Stimulated activated naive CD4-positive, alpha-beta T cell treated with Interleukin-2 at 50 U/mL for 16 hours (primary cell): ENCODE measurements at places on chromosomes 11 and 22.

DNA sequence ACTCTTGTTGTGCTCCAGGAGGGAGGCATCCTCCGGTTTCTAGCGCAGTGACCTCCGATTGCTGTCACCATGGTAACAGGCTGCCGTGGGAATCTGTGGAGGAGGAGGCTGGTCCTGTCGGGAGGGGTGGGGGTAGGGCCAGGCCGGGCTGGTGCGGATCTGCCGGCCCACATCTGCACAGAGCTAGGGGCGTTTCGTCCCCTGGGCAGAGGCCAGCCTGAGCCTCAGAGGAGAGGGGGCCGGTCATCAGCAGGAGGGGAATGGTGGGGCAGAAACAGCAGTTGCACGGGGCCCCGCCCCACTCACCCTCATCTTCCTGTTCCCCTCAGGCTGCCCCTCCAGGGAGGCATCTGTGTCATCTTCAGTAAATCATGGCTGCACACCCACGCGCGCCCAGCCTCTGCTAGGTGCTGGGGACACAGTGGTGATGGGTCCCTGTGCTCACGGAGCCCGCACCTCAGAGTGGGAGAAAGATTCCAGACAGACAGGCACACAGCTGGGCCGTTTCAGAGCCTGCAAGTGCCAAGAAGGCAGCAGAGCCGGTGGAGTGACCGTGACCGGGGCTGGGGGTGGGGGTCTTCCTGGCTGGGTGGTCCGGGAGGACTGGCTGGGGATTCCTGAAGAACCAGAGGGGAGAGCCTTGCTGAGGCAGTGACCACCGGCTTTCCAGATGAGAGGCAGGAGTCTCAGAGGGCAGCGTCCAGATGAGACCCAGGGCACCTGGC, 120.5 kb downstream of the CACNA1I start:
- no peak for DNase-seq

DNA sequence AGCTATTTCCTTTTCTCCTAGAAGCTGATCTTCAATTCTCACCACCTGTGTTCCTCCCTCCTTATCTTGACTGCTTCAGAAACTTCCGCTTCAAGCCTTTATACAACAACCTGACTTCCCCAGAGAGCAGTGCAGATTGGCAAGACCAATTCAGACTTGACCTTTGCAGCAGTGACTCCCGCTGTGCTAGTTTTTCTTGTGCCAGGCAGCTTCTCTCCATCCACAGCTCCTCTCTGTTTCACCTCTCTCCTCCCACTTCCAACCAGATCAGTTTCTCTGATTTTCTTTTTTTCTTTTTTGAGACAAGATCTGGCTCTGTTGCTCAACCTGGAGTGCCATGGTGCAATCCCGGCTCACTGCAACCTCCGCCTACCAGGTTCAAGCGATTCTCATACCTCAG, 74.3 kb downstream of the GRAMD1B start:
- no peak for DNase-seq

DNA sequence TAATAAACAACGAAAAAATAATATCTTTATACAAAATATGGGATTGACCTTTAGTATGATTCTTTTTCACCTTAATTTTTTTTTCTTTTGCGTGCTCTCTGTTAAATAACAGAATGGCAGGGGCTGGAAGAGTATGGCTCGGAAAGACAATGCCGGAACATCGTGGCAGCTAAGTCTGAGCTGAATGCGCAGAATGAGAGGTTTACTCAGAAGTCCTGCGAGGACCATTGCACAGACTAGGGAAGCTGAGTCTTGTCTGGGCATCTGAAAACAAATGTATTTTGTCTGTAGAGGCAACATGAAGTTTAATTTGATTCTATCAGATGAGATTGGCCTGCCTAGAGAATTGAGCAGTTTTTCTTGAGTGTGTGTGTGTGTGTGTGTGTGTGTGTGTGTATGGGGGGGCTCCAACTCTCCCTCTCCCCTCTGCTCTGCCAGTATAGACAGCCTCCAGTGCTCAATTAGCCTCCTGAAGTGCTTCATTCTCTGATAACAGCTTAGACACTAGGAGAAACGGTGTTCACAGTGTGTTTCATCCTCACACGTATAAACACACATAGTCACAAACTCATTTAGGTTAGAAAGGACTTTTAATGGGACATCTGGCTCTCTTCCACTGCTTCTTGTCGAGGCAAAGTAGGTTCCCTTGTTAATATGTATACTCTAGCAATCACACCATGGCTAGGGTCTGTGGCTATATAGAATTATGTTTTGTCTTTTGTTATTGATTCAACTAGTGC, 244.3 kb upstream of the SORL1-AS1 start:
- no peak for DNase-seq

- no peak for DNase-seq
Measured at GRCh38 chr11:30585125-30585891, 845 bp downstream of the MPPED2 start.

- DNase-seq: no peak
Measured at GRCh38 chr11:96869207-96869606, 479.4 kb downstream of the JRKL start.

DNA sequence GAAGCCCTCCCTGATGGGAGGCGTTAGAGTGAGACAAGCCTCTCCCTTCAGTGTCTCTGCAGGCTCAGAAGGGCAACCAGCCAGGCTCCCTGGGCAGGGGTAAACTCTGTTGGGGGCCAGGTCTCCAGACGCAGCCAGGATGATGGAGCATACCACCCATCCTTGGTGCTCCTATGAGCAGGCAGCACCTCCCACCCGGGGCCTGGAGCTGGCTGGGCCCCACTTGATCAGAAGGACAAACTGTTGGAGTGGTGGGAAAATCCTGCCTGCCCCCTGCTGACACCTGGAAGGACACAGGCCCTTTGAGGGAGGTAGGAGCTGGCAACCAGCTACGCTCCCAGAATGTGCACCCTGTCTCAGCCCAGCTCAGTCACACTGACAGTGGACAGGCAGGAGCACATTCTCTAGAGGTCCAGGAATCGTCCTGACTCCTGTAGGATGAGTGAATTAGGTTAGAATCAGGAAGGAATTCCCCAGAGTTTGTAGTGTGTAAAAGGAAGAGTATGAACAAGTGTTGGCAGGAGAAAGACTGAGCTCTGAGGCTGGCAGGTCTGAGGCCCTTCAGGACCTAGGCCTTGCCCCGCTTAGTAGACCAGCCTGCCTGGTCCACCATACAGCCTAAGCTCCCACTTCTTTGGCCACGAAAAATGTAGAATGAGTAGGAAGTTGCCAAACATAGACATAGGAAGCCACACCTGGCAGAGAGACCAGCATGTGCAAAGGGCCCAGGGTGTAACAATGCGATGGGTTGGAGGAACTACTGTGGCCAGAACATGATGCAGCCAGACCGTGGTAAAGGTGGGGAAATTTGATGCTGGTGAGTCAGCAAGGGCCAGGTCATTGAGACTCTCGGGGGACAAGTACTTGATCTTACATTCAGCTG, 19.1 kb downstream of the ARHGEF17 start:
- no peak for DNase-seq

DNA sequence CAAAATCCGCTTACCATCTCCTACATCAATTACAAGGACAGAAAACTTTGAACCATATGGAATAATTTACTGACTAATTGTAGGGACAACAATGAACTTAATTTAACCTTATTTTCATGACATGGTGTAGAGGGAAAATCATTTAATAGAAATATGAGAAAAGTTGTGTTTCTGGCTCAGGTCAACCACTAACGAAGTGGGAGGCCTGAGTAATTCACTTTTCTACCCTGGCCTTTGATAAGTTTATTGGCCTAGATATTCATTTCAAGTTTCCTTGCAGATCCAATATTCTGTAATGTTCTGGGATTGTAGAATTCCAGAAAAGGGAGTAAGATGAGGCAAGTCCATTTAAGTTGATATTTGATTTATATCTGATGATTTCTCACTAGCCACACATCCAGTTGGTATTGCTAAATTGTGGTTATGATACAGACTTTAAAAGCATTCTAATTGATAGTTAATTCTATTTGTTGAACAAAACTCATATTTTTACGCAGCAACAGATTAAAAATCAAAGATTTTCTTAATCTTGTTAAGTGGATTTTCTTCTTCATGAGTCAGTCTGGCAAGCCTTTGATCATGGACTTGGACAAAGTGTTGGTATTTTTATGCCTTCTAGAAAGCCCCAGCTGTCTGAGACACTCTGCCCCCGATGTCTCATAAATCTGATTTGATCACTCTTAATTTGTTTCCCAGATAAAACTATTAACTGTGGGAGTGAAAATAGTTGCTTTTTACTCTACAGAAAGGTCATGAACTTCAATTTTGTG, 336.5 kb downstream of the TMEM135 start:
- no peak for DNase-seq

DNA sequence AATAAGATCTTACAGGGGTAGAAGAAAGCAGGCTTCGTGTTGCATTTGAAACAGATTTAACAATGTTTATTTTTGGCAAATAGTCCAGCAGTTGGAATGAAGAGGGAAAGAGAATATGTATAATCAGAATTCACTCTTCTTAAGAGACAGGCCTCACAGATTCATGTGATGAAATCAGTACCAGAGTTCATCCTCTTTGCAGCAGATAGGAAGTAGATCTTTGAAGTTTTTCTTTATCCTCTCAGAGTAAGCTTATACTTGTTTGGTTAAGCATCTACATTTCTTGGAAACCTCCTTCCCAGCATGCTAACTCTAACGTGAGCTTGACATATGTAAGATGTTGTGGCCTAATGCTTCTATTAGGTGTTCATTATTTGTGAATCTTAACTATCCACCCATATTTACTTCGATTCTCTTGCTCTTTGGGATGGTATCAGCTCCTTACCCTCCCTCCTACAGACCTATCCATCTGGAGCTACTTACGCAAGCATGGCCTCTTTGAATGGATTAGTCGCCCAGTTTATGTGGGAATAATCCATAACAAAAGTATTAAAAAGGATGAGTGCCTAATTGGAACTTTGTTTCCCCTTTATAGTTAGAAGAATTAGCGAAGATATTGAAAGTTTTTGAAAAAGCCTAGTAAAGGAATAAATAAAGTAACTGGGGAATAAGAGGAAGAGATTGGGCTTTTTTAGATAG, 80.1 kb downstream of the PRMT3 start:
- DNase-seq: no peak

DNA sequence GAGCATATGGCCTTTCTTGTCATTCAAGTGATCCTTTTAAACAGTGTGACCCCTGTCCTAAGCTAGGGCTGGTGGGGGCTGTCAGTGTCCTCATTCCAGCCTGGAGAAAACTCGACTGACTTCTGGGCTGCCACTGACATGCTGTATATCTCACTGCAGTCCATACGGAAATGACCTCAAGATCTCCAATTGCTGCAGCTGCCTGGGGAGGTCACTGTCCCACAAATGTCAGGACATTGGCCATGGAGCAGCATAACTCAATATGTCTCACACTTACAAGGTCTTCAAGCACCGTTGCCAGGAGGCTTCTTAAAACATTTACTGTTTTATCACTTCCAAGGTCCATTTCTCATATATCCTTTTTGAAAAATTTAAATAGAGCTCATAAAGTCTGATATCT, 27.8 kb upstream of the CSNK2A3 start:
- no peak for DNase-seq

DNA sequence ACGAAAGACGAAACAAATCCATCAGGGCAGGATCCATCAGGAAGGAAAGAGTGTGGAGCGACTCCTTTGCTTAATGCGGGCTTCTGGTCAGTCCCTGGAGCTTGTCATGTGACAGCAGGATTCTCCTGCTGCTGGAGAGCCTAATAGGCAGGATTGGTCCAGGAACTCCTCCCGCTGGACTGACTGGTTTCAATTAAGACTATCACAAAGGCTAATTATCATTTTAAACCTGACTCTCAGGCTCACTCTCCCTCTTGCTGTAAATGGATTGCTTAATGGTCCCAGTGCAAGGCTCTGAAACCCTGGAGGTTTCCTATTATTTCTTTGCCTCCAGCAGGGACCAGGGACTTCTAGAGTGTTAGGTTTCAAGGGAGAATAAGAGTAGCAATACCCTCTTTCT, 493.8 kb downstream of the NTM start:
- no peak for DNase-seq

DNA sequence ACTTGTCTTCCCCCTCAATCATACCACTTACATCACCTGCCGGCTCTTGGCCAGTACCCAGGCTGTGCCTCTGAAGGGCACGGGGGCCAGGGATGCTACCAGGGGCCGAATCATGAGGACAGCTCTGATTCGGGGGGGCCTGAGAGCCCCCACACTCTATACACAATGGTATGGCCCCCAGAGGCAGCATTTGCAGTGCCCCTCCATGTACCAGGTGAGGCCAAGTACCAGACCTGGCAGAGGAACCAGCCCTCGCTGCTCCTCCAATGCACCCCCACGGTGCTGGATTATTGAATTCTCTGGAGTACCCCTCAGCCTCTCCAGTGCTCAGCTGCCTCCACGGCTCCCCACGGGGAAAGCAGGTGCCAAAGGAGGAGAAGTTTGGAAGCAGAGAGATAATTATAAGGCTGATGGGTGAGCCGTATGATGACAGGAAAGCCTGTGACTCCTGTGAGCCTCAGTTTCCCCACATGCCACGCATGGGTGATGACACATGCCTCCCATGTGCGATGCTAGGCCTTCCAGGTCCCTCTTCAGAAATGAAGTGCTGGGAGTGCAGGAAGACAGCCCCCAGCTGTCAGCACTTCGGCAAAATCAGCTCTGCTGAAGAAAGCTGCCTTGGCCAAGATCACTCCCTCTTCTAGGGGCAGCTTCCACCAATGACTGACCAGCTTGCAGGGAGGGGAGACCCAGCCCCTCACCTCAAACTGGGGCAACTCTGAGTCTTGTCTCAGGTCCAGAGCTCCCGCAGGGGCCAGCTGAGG, 69.9 kb downstream of the THAP12 start:
- DNase-seq: no peak

GRCh38 chr11:74023276-74023675, 14.4 kb upstream of the UCP3 start:
- DNase-seq: no peak

DNA sequence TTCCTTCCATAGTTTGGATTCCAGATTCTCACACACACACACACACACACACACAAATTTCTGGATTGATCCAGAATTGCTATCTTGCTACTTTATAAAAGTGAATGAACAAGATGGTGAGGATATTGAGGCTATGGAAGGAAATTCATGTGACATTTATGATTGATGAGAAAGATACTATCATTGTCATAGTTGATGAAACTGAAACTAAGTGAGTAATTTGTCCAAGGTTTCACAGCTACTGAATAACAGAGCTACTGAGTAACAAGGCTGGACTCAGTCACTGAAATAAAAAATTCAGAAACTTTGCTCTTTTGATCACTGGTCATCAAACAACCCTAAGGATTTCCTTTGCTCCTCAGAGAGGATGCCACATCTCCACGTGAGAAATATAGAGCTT, 16.2 kb downstream of the OR5D16 start:
- DNase-seq: no peak

GRCh38 chr11:119758291-119758690, 29.3 kb upstream of the NECTIN1 start:
- DNase-seq: no peak

DNA sequence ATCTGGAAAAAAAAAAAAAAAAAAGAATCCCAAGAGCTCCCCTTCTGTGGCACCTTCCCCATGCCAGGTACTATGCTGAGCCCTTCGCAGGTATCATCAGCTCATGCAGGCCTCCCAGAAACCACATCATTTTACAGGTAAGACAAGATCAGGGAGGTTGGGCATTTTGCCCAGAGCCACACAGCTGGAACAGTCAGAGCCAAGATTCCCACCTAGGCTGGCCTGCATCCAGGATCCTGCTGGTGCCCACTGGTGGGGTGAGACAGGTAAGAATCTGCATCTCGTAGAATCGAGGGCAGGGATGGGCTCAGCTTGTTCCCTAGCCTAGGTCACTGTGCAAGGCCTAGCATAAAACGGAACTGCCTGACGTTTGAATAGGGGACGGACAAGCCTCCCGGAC, 15.7 kb upstream of the MEN1 start:
- no peak for DNase-seq
